ENCODE measurements at places on chromosomes 16 and 17. TPM values are rescaled to one million over a fixed set of nuclear protein-coding genes. Genes with fewer than 3 reads are reported as not detected.

CIBAR2 gene
- not detected for total RNA-seq

ABCA10 gene
- 0.06 TPM for total RNA-seq

SHBG gene
- total RNA-seq, result 0.43 TPM

AANAT gene
- total RNA-seq, result 0.31 TPM

RAB37 gene
- total RNA-seq, result 1.2 TPM

TM4SF5 gene
- 0.77 TPM for total RNA-seq

PRDM7 gene
- total RNA-seq, result not detected

CRHR1 gene
- total RNA-seq, result 0.07 TPM

MT1G gene
- not detected for total RNA-seq

C1QTNF1 gene
- 60.4 TPM for total RNA-seq
